ENCODE measurements at places on chromosomes 2 and 18. TPM values are rescaled to one million over a fixed set of nuclear protein-coding genes. Genes with fewer than 3 reads are reported as not detected.

- DNase-seq, result no peak
Observed at GRCh38 chr18:47794725-47795433, 135.6 kb downstream of the SMAD2 start.

- DNase-seq, result no peak
Observed at GRCh38 chr2:164275659-164276058, 345.6 kb downstream of the GRB14 start.

DNA sequence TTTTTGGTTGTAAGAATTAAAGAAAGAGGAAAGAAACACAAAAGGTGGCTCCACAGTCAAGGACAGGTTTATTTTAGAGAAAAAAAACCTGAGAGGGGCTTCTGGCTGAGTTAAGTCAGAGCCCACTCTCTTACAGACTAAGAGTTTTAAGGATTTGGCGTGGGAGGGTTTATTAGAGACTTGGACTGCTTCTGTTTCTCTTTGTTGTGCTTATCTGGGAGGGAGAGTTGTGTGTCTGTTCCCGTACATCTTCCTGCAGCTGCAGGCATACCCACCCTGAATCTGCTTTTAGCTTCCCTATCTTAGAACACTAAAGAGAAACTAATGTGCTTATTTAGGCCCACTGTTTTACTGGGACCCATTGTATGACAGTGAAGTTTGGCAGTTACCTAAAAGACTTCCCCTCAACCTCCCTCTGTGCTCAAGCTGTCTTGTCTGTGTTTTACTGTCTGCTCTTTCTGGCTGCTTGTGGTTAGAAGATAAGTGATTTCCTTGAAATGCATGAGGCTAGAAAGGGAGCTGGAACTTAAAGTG lies 2.7 kb downstream of the RSAD2 start:
- no peak for DNase-seq

DNA sequence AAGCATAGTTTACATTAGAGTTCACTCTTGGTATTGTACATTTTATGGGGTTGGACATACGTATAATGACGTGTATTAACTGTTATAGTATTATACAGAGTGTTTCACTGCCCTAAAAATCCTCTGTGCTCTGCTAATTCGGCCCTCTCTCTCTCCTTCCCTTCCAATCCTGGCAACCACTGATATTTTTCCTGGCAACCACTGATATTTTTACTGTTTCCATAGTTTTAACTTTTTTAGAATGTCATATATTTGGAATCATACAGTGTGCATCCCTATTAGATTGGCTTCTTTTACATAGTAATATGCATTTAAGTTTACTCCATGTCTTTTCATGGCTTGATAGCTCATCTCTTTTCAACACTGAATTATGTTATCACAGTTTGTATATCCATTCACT lies 526.7 kb downstream of the RIT2 start:
- no peak for DNase-seq

- DNase-seq, result no peak
Observed at GRCh38 chr2:151727593-151728552, 6.4 kb downstream of the NEB start.

DNA sequence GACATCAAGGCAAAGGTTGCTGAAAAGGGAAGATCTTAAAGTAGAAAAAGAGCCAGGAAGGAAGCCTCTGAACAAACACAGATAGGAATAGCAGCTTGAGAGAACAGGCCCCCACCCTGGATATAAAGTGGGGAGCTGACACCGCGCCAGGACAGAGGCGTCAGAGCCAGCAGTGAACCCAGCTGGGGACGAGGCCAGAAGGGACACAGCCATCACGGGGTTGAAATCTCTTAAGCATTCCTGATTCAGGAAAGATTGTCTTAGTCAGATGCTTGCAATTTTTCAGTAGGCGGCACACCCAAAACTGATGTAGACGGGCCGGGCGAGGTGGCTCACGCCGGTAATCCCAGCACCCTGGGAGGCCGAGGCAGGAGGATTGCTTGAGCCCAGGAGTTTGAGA lies 93.8 kb upstream of the PHLPP1 start:
- peak; percentile 28 for DNase-seq

- DNase-seq, result no peak
Observed at GRCh38 chr18:47585136-47585535, 333.7 kb upstream of the SKOR2 start.

- DNase-seq, result no peak
Observed at GRCh38 chr2:133732982-133733900, 165.0 kb upstream of the NCKAP5 start.

DNA sequence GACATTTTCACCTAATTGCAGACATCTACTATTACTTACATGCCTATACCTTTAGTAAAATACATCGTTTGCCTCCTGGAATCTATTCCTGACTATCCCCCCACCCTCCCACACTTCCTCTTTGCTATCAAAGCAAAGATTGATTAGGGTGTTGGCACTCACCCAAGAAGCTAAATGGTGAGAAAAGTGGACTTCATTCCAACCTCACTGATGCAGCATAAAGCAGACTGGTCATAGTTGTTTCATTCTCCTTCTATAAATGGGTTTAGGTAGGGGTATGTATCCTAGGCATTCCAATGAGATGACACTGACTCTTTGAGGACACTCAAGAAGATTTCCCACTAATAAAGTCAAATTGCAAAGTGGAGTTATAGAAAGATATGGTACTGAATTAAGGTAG lies 97.4 kb downstream of the LRP1B start:
- DNase-seq, result no peak

- DNase-seq, result no peak
Observed at GRCh38 chr2:117833911-117834310, 19.4 kb downstream of the DDX18 start.

DNA sequence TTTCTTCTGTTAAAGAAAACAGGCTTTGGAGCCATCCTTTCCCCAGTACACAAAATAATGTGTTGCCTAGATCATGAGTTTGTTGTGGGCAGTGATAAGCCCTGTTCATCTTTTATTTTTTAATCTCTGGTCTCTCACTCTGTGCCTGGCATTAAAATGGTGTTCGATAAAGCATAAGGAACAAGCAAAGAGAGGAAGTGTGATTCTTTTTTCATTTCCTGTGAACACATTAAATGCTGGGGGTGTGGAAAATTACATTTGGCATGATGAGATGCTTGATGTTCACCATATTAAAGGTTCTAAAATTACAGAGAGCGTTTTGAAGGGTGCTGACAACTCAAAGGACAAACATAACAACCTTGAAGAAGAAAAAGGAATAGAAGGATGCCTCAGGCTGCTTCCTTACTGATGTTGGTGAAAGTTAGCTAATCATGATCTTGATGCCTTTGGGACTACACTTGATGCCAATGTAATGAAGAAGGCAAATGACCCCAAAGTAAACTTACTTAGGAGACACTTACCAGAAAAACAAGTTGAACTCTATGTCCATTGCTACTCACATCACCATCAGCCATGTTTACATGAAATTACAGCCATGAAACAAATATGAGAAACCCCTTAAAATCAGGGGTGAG lies 33.0 kb downstream of the TMEFF2 start:
- DNase-seq, result peak; percentile 41

DNA sequence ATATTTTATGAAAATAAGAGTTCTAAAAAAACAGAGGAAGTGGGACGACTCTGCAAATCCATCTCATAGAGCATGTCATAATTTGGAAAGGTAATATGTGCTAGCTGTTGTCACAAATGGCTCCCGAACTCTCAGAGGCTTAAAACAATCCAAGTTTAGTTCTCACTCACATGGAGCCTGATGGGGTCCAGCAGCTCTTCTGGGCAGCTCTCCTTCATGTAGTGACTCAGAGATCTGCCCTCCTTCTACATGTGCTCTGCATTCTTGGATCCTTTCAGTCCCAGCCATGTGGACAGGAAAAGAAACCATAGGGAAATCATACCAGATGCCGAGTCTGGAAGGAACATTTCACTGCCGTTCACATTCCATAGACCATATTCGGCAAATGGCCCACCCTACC lies 180.1 kb upstream of the APCDD1 start:
- no peak for DNase-seq

GRCh38 chr2:122739732-122740593 lies 984.5 kb downstream of the TSN start:
- DNase-seq, result no peak

GRCh38 chr2:231189171-231189530 lies 9.3 kb upstream of the ARMC9 start:
- no peak for DNase-seq

- no peak for DNase-seq
Observed at GRCh38 chr2:233209117-233209532, 42.3 kb upstream of the ATG16L1 start.

The FAM237A gene
- not detected for total RNA-seq

The NRP2 gene
- total RNA-seq, result 137 TPM

The VPS4B gene
- total RNA-seq, result 50.0 TPM

The STEAP3 gene
- 7.2 TPM for total RNA-seq
